Tibial nerve (tissue), 4 donors: ENCODE measurements at places on chromosomes 11 and 22.

DNA sequence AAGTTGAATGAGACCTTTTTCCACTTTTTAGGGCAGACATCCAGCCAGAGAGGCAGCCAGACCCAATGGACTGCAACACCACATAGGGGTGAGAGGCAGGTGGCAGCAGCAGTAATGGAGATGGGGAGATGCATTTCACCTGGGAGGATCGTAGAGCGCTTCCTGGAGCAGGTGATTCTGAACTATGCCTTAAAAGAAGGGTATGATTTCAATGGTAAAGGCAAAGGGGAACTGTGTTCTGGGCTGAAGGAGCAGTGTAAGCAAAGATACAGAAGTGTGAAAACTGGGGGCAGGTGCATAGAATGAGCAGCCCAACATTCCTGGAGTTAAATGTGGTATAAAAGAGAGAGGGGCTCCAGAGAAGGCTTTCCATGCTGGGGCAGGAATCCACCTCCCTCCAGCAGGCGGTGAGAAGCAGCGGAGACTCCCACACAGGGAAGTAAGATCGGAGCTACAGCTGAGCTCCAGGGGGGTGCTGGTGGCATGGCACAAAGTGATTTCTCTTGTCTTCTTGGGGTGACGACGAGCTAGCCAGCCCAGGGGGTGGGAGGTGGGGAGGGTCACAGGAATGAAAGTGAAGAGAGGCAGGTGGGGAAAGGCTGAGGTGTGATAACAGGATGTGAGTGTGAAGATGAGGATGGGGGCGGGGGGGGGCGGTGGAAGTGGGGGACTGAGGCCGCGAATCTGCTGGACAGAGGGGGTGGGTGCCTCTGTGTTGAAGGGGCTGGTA lies 4.3 kb upstream of the SERHL2 start:
- no peaks in the 10 kb centered on the region for H3K36me3 ChIP-seq
- no peaks in the 10 kb centered on the region for H3K4me1 ChIP-seq
- H3K27me3 ChIP-seq, result no peaks in the 10 kb centered on the region
- no peak overlapping the region for H3K4me3 ChIP-seq
- DNase-seq, result no peak

DNA sequence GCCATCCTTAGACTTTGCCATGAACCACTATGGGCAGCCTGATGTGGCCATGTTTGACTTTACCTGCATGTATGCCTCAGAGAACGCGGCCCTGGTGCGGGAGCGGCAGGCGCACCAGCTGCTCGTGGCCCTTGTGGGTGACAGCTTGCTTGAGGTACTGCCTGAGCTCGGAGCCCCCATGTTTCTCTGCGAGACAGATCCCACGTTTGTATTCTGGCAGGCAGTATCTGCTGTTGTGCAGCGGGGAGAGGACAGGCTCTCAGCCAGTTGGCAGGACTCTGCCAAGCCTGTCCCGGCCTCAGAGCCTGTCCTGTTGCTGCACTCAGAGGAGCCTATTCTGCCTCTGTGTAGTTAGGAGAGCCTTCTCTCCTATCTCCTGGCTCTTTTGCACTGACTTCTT lies 109.9 kb downstream of the MICAL2 start:
- H3K27me3 ChIP-seq, result no peaks in the 10 kb centered on the region
- H3K4me3 ChIP-seq, result no peak overlapping the region
- H3K36me3 ChIP-seq, result no peaks in the 10 kb centered on the region
- no peak overlapping the region for H3K27ac ChIP-seq
- DNase-seq, result peak; percentile 37
- no peaks in the 10 kb centered on the region for H3K4me1 ChIP-seq

GRCh38 chr11:12737024-12737423 lies 62.8 kb downstream of the TEAD1 start:
- DNase-seq, result no peak
- peaks cover 17% of the 10 kb centered on the region for H3K4me1 ChIP-seq
- no peak overlapping the region for H3K4me3 ChIP-seq
- H3K27me3 ChIP-seq, result no peaks in the 10 kb centered on the region
- no peak overlapping the region for H3K27ac ChIP-seq

- H3K36me3 ChIP-seq, result no peaks in the 10 kb centered on the region
- H3K27me3 ChIP-seq, result peaks cover 5% of the 10 kb centered on the region
- H3K4me1 ChIP-seq, result no peaks in the 10 kb centered on the region
- no peak overlapping the region for H3K4me3 ChIP-seq
- no peak for DNase-seq
Measured at GRCh38 chr22:23581260-23581650, 1.2 kb upstream of the IGLL1 start.

DNA sequence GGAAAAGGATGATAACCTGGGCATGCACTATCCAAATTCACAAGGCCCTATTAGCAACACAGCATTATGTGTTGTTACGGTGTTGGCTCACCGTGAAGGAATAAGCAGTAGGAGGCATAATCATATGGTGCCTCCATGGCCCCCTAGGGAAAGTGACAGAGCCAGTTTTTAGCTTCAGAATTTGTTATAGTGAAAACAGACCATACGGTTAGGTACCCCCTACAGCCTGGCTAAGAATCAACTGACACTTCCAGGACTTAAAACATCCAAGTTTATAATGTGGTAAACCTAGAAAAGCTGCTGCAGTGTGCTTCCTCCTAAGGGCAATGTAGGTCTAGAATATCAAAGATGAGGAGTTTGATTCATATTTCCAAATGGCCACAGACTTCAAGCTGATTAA lies 30.4 kb downstream of the KIF18A start:
- no peaks in the 10 kb centered on the region for H3K4me1 ChIP-seq
- no peaks in the 10 kb centered on the region for H3K36me3 ChIP-seq
- no peak overlapping the region for H3K4me3 ChIP-seq
- DNase-seq, result no peak
- H3K27ac ChIP-seq, result no peak overlapping the region
- no peaks in the 10 kb centered on the region for H3K27me3 ChIP-seq
